ENCODE measurements at places on chromosomes 1 and 21.

DNA sequence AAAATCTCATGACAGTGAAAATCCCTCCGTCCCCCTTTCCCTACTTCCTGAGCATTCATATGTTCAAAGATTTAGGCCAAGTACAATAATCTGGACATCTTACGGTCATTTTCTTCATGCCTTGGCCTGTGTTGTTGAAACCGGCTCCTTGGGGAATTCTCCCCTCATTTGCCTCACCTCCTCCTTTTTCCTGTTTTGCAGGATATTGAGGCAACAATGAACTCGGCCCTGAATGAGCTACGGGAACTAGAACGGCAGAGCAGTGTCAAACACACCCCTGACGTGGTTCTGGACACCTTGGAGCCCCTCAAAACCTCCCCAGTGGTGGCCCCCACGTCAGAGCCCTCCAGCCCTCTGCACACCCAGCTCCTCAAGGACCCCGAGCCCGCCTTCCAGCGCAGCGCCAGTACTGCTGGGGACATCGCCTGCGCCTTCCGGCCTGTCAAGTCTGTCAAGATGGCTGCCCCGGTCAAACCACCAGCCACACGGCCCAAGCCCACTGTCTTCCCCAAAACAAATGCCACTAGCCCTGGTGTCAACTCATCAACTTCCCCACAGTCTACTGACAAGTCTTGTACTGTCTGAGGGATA lies 9.3 kb upstream of the IKBKE start:
- DNase-seq, result no peak

- DNase-seq, result no peak
Measured at GRCh38 chr1:8360493-8361197, 42.7 kb downstream of the SLC45A1 start.

- DNase-seq, result no peak
Measured at GRCh38 chr1:4590756-4591155, 63.7 kb upstream of the AJAP1 start.

DNA sequence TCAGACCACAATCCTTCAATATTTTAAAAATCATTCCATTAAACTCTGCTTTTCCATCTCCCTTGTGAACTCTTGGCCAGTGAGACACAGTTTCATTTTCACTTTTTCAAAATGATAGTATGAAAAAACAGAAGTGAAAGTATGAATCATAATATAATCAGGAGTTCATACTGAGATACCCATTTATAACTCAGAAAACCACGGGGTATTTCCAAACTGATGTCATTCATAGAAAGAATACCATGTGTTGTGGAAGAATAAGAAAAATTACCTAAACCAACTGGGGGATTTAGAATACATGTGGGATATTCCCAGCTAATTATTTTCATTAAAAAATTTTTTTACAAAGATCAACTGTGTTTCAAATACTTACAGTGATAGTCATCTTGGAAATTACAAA lies 149.9 kb downstream of the MRPL39 start:
- DNase-seq, result peak; percentile 84

DNA sequence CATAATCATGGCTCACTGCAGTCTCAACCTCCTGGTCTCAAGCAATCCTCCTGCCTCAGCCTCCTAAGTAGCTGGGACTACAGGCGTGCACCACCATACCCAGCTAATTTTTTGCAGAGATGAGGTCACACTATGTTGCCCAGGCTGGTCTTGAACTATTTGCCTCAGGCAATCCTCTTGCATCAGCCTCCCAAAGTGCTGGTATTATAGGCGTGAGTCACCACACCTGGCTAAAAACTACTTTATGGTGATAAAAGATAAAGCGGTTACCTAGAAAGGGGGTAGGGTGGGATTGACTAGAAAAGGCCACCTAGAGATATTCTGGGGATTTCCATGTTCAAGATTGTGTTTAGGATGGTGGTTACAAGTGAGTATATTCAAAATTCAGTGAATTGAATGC lies 5.0 kb downstream of the TSTD1 start:
- no peak for DNase-seq

DNA sequence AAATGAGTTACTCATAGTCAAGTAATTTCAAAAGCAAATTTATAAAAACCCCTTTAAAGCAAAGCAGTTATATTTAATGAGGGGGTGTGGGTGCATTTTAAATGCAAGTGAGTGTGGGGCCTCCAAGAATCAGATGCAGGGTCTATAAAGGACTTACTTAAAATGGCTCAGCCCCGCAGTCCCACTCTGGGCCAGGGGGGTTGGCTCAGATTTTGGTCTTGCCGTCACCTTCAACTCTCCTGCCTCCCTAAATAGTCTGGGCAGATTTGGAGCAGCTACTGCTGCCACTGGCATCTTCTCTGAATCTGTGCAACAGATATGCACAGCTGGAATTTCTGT lies 16.2 kb downstream of the AMPD2 start:
- DNase-seq, result no peak
